ENCODE measurements at places on chromosomes 6 and 20.

GRCh38 chr20:45341939-45342854, 6.0 kb downstream of the SDC4 start:
- no peak for DNase-seq

DNA sequence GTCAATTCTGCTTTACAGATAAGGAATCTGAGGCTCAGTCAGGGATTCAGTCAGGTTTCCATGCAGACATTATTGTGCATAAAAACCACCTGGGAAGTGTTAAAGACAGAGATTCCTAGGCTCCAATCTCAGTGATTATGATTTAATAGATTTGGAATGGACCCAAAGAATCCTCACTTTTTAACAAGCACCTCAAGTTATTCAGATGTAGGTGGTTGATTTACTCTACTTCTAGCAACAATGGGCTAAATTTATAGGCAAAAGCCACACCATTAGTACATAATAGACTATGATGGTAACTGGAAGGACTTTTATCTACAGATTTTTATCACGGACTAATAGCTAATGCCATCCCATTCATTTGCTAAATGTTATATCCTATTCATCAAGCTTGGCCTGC, 9.0 kb downstream of the ENPP1 start:
- DNase-seq = no peak

DNA sequence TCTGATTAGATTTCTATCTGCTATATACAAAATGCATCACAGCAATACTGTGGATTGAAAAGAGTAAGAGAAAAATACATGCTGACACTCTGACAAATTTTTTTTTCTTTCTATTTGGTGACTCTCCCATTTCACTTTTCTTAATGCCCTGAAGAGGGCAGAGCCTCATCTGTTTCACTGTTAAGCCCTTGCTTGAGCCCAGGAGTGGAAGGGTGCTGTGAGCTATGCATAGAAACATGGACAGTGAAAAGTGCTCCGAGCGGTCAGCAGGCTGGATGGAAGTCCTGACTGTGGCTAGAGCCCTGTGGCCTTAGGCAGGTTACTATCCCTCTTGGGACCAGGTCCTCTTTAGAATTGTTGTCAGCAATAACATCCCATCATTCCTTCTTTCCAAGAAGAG, 17.4 kb upstream of the CSE1L start:
- DNase-seq = no peak

DNA sequence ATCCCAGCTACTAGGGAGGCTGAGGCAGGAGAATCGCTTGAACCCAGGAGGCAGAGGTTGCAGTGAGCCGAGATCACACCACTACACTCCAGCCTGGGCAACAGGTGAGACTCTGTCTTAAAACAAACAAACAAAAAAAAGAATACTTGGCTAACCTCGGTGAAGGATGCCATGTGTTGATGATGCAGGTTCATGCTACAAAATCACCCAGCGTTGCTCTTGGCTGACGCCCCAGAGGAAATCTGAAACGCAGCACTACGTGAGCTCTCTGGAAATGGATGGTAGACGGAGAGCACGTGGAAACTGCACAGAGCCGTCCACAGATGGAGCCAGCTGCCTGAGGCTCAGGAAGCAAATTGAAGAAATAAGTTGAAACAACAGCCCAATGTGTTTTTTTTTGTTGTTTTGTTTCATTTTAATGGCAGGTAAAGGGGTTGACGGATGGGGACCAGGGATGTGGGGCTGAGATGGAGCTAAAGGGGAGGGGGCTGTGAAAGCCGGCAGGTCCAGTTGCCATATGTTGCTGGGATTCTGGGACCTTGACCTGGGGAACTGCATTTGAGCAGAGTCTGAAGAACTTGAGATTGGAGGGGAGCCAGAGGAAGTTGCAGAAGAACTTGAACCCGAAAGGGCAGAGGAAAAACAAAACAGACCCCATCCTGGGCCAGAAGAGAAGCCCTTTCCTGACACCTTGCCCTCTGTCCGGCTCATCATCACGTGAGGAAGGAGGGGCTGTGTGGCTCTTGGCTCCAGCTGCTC, 12.8 kb upstream of the MANBAL start:
- no peak for DNase-seq

DNA sequence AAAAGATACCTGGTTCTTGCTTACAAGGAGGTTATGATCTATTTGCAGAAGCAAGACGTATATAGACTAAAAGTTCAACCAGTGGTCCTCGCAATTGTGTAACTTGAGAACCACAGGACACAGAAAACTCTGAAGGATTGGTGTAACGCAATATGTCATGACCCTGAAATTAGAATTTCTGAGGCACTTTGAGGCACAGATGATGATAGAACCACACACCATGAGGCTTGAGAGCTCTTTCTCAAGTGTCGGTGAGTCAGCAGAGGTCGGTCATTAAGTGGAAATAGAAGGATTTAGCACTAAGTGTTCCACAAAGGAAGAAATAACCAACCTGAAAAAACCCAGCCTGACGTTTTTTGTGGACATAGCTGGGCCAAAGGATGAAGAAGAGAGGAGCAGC, 15.3 kb upstream of the CCN2 start:
- no peak for DNase-seq

DNA sequence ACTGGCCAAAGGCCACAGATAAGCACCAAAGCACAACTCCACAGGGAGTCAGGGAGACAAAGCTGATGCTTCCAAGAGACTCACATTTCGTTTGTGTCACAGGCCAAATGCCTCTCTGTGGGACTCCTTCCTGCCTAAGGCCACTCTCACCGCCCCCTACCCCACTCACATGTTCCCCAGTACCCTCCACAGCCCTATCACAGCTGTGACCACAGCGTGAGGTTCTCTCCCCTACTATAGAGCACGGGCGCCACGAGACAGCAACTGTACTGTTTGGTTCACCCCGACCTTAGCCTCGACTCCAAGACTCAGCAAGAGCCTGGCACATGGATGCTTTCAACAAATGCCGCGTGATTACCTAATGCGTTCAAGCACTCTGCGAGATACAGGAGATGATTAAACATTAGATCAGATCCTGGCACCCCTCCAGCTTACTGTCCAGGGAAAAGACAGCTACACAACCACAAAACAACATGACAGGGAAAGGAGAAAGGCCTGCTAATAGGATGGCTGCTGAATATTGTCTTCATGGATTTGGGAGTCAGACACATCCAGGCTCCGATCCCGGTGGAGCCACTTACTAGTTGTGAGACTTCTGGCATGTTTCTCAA, 105.5 kb downstream of the AGPAT4 start:
- no peak for DNase-seq

GRCh38 chr6:9398767-9399373, 963.5 kb upstream of the SLC35B3 start:
- no peak for DNase-seq

DNA sequence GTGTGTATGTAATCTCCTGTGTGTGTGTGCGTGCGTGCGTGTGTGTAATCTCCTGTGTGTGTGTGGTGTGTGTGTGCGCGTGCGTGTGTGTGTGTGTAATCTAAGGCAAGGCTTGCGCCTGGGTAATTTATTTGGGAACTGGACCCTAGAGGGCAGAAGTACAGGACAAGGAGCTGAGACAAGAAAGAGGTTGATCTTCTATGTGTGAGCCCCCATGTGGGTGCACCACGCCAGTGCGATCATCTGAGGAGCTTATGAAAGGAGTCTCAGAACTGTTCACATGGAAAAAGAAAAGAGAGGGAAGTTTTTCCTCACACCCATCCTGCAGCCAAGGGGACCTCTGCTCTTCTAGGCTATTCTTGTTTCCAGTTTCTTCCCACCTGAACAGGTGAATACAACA, 220.1 kb upstream of the GGTLC1 start:
- DNase-seq = no peak

DNA sequence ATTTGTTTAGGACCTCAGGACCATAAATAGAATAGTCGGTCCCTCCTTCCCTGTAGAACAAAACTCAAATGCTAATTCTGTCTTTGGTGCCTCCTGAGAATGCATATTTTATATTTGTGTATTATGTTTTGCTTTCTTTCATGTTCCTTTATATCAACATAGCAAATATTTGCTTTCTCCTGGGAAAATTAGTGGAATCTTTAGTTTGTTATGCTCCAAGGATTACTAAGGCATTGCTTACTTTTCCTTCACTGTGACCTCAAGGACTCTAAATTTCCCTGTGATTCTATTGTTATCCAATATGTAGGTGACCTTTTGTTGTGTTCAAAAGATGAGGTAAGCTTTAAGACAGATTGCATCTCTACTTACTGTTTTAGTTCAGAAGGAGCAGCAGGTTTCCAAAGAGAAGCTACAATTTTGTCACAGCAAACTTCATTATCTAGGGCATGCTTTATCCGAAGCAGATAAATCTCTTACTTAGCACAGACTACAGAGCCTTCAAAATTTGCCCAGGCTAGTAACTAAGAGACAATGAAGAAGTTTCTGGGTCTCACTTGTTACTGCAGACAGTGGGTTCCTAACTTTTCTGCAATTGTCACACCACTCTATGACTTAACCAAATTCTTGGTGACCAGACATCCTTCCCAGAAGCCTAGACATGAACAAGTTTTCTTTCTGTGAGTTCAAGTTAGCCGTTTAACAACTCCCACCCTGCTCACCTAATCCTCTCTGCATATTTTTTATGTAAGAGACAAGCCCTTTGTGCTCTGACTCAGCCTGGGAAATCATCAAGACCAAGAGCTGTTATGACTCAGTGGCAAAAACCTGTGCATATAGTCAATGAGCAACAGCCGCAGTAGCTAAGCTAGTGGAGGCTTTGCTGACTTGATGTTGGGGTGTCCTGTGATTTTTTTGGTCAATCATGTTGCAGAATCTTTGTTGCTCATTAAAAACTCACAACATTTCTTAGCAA, 378.8 kb downstream of the QKI start:
- no peak for DNase-seq

GRCh38 chr6:118746825-118747174, 95.4 kb upstream of the CEP85L start:
- DNase-seq = no peak

- no peak for DNase-seq
Measured at GRCh38 chr20:47521059-47521808, 19.5 kb downstream of the NCOA3 start.

DNA sequence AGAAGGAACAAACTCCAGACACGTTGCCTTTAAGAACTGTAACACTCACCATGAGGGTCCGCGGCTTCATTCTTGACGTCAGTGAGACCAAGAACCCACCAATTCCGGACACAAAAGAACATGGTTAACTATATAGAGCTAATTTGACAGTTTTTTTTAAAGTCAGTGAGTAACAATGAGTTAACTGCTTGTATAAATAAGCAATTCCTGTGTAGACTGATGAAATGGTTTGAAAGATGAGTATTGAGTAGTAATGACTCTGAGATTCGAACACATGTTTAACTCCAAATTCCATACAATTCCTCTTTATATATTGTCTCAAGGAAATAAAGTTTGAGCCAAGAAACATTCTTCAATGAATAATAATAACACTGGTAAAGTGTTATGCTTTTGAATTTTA, 478.0 kb downstream of the MMUT start:
- DNase-seq = no peak

DNA sequence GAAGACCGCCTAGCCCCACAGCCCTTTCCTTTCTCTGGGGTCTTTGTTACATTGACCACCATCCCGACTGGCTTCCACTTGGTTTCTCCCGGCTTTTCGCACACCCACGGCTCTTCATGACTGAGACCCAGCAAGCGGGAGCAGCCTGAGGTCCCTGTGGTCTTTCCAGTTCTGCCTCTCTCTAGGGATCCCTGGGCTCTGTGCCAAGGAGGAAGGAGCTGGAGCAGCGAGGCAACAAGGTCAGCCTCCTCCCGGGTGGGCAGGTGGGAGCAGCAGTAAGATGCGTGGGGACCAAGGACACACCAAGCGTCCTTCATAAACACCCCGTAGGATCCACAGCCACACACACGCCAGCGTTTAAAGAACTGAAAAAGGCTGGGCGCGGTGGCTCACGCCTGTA, 29.6 kb upstream of the MRGBP start:
- no peak for DNase-seq

DNA sequence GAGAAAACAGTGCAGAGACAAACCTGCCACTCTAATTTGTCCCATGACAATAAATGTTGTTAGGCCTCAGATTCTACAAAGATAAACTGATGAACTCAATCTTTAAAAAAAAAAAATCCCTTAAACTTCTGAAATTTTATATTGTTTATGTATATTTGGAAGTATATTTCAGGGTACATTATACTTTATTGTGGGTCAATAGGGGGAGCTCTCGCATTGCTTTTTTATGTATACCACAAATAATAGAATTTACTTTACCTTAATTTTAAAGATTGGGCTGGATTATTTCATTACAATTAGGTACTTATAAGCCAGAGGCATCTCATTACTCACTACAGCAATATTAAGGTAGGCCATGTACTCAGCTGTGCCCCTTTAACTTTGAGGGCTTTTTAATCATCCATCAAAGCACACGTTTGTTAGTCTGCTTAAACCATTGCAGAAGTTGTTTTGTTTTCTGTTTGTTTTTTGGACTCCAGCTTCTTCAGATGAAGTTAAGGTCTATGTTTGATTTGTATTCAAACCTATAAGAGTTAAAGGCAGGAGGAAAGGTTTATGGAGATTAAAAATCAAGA, 56.3 kb upstream of the EYA4 start:
- DNase-seq = no peak

- no peak for DNase-seq
Measured at GRCh38 chr6:159691133-159691962, 1.7 kb downstream of the SOD2 start.

DNA sequence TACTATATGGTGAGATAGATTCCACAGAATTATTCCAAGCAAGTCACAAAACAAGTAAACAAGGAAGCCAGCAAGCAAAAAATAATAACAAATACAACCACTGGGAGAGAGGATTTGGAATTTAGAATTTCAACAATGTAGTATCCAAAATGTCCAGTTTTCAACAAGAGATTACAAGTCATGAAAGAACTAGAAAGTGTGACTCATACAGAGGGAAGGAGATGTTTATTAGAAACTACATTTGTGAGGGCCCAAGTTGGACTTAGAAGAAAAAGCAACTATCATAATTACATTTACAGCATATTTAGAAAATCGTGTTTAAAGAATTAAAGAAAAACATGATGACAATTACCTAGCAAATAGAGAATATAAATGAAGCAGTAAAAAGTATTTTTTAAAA, 494.6 kb upstream of the ID4 start:
- DNase-seq = no peak

- DNase-seq = no peak
Measured at GRCh38 chr20:62015540-62016288, 50.0 kb downstream of the TAF4 start.

DNA sequence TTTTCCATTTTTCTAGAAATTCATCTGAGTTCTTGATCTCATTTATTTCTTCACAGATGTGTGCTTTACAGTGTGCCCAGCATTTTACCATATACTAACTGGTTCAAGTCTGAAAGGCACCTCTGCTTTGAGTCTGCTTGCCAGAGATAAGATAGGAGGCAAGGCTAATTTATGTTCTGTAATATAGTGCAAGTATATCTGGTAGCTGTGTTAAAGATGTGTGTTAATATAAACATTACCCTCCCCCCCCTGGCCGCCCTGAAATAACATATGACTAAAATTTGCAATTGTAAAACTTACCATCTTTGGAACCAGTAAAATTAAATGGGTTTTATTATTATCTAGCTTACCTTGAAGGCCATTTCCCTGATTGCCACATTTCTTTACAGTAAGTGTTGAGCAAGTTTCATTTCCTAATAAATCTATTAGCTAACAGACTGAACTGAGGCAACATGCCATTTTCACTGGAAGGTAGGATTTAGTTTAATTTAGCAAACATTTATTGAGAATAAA, 2.7 kb downstream of the FBXO9 start:
- DNase-seq = no peak

Data from activated T-helper 9 cell treated with anti-CD3 and anti-CD28 coated beads, Interleukin-2, amount 50 U/mL, for 16 hours (primary cell).